Thoracic aorta (tissue), 2 donors: ENCODE measurements at places on chromosomes 6 and 20.

GRCh38 chr20:56627122-56628014 is 1.7 kb upstream of the TFAP2C start:
- DNase-seq: no peak

DNA sequence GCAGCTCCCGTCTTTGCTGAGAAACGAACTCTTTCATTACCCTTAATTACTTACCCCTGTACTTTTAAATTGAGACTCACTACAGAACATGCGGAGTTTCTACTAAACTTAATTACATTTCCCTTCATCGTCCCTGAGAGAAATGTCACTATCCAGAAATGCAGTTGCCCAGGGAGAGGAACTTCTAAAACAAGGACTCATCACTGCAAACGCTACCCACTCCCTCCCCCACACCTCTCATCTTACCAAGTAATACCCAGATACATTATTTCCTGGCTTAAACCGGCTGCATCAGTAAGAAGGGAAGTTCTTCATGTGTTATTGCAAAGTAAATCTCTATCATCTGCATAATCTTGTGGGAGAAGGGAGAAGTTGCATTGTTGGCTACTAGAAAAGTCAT is 138.3 kb downstream of the IPCEF1 start:
- DNase-seq: no peak

DNA sequence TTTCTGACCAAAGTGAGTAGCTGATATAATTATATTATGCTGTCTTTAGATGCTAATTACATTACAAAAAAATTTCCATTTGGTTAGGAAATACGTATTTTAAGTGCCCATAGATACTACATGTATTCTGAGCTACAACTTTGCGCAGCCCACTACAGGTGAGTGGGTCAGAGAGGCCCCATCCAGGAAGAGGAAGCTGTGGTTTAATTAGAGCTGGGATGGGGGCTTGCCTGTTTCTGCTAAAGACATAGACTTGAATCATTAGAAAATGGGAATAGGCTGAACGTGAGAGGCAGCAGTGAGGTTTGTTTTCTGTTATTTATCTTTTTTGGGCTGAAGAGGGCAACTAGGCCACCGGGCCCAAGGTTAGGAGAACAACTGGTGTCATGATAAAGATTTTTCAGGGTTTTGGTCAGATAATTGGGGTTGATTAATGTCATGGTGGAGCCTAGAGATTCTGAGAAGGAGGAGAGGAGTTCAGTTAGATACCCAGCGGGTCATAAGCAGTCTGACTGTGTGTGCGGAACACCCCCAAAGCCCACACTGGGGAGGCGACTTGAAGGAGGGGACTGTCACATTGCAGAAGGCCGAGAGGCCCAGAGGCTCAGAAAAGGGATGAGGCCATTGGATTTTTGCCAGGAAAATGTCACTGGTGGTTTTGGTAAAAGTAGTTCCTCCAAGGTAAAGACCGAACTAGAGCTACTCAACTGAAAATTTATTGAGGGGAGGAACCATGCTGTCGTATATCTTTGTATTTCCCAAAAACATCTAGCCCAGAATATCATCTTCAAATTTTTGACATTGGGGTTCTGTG is 14.5 kb upstream of the IRF4 start:
- no peak for DNase-seq

- no peak for DNase-seq
Measured at GRCh38 chr6:71391126-71391525, 102.5 kb downstream of the OGFRL1 start.

DNA sequence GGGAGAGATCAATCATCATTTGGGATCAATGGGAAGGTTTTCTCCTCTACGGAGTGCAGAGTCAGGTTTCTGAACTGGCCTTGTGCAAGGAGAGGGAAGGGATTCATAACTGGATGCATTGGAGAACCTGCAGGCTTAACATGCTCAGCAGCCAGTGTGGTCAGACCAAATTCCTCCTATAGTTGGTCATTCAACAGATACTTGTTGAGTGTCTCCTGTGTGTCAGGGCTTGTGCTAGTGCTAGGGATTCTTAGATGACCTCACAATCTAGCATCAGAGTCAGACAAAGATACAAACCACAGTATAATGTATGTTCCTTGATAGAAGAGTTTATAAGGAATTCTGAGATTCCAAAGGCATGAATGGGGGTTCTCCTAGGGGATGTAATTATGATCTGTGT is 23.9 kb downstream of the RALY start:
- no peak for DNase-seq

- DNase-seq: no peak
Measured at GRCh38 chr6:146598772-146599405, at the start of gene ADGB. ADGB (plus strand) TSS chr6:146598972; CDS start chr6:146599041, 69 bp downstream.

DNA sequence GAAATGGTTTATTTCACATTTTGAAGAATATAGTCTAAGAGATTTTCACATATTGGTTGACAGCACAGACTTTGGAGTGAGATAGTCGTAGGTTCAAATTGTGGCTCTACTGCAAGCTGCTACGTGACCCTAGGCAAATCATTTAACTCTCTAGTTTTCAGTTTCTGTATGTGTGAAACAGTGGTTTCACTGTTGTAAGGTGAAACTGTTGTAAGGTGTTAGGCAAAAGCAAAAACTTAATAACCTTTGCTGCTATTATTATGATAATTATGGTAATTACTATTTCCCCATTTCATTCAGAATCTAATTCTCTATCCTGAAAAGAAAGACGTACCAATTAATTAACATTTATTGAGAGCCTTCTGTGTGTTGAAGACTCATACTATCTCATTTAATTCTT is 144.2 kb downstream of the REV3L start:
- DNase-seq: no peak

GRCh38 chr6:124073021-124073420 is 269.4 kb downstream of the NKAIN2 start:
- DNase-seq: no peak

DNA sequence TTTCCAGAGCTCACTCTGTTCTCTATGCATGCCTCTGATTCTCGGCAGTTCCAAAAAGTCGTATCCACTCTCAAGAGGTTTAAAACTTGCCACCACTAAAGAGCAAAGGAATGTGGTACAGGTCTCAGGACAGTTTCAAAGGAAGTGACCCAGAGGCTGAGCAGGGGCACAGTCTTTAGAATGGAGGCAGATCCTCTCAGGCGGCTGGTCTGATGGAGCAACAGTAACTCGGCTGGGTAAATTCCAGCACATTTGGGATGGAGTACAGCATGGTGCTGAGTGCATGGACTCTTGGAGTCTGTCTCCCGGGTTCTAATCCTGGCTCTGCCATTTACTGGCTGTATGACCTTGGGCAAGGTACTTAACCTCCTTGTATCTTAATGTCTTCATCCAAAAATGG is 88.1 kb upstream of the BACH2 start:
- DNase-seq: no peak

DNA sequence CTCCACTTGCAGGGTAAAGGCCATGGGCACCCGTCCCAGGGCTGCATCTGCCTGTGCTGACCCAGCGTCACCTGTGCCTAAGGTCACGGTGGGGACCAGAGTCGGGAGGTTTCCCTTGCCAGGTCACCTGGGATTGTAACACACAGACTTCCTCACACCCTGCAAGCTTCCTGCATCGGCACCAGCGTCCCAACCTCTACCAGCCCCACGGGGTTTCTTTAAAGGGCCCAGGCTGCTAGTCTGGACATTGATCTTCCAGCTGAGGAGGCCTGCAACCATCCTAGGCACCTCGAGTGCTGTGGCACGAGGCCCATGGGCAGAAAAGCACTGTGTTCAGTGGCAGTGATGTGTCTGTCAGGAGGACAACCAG is 12.6 kb downstream of the ACSS1 start:
- no peak for DNase-seq

GRCh38 chr20:25695532-25696370 is 902 bp downstream of the ZNF337 start:
- DNase-seq: no peak

- no peak for DNase-seq
Measured at GRCh38 chr6:107235007-107235406, 119.7 kb upstream of the BEND3 start.

DNA sequence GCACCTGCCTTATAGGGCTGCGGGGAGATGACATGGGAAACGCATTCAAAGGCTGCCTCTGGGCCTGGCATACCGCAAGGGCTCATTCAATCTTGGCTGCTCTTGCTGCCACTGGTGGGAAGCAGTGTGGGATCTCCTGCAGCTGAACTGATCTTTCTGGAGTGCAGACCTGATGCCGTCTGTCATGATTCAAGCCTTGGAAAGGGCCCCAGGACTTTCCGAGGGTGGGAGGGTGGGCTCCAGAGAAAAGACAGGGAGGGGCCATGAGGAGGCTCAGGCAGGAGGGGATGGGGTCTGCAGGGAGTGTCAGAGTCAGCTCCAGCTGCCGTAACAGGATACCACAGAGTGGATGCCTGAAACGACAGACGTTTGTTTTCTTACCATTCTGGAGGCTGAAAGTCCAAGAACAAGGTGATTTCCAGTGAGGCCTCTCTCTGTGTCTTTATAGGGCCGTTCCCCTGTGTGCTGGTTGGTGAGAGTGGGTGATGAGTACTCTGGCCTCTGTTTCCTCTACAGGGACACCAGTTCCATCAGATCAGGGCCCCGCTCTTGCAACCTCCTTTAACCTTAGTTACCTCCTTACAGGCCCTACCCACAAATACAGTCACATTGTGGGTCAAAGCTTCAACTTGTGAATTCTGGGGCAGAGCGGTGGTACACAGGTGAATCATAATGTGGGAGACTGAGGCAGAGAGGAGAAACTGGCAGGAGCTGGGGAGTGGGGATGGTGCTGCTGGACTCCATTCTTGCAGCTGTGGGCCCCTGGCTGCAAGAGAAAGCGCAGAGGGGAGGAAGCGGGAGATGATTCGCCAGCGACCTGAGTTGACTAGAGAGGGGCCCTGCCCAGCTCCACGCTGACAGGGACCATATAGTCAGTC is 148.4 kb downstream of the SYCP2 start:
- no peak for DNase-seq
